Right renal cortex interstitium (tissue), 3 donors: ENCODE measurements at places on chromosomes 1 and 21. TPM values are rescaled to one million over a fixed set of nuclear protein-coding genes. Genes with fewer than 3 reads are reported as not detected.

LYPD8 gene
- polyA plus RNA-seq = not detected

TRNP1 gene
- 5.4 TPM for polyA plus RNA-seq

MRAP gene
- polyA plus RNA-seq = not detected

DNA sequence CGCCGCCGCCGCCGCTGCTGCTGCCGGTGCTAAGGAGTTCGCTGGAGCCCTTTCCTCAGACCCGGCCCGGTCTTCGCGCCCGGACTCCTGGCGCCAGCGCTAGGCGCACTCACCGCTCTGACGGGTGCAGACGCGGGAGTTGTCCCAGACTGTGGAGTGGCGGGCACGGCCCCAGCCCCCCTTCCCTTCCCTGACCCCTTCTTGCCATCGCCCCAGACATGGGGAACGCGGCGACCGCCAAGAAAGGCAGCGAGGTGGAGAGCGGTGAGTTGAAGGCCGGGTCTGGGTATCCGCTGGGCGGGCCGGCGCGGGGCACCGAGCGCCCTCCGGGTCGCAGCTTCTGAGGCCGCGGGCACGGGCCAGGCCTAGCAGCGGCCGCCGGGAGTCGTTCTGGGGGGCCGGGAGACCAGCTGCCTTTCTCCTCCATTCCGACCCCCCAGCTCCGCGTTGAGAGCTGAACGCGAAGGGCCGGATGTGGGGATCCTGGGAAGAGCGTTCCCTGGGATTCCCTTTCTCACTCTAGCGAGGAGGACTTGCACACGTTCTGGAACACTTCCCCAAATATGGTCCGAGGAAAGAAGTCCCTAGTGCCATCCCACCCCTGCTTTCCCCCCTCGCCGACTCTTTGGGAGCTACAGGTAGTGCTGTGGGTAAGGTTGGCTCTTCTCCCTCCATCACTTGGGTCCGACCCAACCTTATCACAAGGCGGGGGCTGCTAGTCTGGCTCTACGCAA lies 65.8 kb upstream of the PRKACB start:
- DNase-seq = peak; percentile 35
